M059J (cell line): ENCODE measurements at places on chromosomes 7 and 10.

DNA sequence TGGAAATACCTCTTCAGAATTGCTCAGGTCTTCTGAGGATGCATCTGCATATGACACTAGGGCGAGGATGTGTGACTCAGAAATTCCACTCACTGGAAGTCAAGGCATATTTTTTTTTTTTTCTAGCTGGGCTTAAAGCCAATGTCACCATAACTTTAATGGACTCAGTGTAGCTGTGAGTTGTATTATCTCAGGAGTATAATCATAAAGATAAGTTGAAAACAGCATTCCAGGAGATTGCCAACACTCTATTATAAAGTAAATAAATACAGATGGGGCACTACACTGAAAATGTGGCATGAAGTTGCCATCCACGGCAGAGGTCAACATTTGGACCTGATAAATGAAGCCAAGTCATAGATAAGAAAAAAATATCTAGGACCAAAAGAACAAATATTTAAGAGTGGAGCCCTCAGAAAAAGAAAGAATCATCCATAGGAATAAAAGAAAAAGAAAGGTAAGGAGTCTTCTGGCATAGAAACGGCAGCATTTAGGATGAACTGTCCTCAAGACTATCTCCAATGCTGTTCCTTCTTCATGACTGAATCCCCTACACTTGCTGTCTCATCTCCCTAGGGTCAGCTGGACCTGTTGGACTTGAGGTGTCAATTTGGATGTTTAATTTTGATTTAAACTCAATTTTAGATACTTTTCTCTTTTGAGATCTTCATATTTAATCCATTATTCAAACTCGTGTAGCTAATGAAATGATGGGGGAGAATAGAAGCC is 72.9 kb upstream of the CAV2 start:
- DNase-seq, result peak; percentile 98

GRCh38 chr10:126092366-126093215 is 196.2 kb downstream of the FANK1 start:
- peak; percentile 85 for DNase-seq

- no peak for DNase-seq
These were observed 41.2 kb downstream of the TACR2 start for GRCh38 chr10:69375307-69376151.

GRCh38 chr7:22633286-22633953 is 93.6 kb upstream of the IL6 start:
- no peak for DNase-seq

DNA sequence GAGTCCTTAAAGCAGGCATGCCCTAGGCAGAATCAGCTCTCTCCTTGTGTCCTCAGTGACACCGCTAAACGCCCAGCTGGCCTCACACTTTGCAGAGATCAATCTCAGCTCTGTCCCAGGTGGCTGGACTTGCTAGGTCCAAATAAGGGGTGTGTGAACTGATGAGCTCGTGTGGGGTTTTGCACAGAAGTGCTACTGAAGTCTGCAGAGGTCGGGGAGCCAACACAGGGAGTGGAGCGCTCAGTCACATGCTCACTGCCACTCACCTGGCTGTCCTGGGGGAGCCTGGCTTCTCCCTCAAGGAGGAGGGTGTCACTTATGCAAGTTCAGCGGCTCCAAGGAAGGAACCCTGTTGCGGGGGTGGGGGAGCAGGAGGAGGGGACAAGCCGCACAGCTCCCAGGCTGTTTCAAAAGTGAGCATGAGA is 2.0 kb downstream of the ELN start:
- peak; percentile 41 for DNase-seq

GRCh38 chr10:123663522-123663921 is 2.6 kb upstream of the GPR26 start:
- no peak for DNase-seq

GRCh38 chr10:74677951-74678350 is 148.4 kb upstream of the KAT6B start:
- no peak for DNase-seq

DNA sequence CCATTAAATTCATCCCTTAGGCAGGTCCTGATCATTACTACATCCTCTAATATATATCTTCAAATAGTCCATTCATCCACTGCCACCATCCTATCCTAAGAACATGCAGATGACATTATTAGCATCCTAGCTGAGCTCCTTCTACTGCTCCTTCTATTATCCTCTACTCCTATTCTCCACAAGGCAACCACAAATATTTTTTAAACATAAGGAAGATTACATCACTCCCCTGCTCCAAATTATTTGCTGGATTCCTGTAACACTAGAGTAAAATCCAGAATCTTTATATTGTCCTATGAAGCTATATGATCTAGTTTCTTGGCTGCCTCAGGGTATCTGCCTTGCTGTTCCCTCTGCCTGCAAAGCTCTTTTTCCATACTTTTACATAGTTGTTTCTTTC is 176.3 kb upstream of the SLC26A5 start:
- no peak for DNase-seq

DNA sequence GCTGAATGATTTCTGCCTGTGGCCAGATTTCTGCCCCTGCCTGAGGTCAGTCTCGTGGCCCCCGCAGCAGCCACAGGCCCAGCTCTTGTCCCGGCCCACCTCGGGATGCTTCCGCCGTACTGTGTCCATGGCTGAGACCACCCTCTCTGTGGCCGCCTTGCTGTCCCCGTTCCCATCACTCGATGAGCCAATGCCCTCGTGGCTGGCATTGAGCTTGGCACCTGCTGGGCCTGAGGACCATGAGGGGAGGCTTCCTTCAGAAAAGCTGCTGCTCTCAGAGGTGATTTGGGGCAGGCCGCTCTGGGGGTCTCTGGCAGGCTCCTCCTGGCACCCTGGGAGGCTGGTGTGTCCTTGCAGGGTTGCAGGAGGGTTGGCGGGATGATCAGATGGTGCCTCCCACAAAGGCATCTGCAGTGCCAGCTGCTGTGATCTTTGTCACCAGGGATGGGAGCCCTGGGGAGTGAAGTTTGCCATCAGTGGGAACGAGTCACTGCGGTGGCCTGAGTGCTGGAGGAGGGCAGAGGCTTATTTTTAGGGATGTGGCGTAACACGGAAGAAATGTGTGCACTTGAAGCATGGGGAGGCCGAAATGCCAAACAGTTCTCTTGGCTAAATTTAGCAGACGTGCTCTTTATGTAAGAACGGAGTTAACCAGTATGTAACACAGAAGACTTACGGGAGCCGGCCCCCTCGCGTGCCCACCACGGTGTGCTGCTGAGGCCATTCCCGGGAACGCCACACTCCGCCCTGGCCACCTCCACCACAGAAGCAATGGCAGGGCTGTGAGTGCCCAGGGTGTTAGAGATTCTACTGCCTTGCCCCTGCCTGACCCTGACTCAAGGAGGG is 47.7 kb downstream of the VIPR2 start:
- DNase-seq, result no peak

DNA sequence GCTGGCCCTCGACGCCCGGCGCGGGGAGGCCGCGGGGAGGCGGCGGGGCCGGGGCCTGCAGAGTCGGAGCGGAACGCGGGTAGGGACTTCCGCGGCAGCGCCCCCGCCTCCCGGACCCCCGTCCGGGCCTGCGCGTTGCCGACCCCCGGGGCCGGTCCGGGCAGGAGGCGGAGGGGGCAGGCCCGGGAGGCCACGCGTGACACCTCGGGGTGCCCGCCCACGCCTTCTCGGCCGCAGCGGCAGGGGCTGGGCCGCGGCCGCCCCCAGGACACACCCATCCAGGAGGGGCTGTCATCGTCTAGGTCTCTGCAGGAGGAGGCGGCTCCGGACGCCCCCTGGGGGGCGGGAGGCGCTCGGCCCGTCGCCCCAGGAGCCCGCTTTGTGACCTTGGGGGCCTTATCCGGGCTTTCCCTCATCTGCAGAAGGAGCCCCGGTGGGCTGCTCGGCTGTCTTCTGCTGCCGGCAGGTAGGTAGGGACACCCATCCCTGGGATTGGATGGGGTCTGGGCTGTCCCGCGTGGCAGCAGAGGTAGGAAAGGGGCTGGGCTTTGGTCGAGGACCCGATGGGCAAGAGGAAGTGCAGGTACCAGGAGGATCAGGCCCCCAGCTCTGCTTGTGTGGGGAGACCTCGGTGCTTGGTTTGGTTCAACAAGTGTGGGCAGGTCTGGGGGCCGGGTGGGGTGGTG is 569 bp downstream of the ZNF316 start:
- DNase-seq, result peak; percentile 29

GRCh38 chr10:74249865-74250264 is 98.8 kb downstream of the ADK start:
- no peak for DNase-seq

DNA sequence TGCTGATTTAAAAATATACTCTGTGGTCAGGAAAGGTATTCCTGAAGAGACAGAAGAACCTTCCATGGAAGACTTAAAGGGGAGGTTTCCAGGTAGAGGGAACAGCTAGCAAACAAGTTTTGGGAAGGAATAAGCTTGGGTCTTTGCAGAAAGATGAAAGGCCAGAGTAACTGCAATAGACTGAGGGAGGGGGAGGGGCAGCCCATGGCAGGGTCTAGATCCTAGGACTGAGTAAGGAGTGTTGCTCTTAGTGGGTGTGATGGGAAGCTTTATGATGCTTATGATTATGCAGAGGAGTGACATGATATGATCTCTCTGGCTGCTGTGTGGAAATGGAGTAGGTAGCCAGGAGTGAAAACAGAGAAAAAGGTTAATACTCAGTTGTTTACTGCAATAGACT is 90.0 kb upstream of the FEZF1 start:
- DNase-seq, result no peak

DNA sequence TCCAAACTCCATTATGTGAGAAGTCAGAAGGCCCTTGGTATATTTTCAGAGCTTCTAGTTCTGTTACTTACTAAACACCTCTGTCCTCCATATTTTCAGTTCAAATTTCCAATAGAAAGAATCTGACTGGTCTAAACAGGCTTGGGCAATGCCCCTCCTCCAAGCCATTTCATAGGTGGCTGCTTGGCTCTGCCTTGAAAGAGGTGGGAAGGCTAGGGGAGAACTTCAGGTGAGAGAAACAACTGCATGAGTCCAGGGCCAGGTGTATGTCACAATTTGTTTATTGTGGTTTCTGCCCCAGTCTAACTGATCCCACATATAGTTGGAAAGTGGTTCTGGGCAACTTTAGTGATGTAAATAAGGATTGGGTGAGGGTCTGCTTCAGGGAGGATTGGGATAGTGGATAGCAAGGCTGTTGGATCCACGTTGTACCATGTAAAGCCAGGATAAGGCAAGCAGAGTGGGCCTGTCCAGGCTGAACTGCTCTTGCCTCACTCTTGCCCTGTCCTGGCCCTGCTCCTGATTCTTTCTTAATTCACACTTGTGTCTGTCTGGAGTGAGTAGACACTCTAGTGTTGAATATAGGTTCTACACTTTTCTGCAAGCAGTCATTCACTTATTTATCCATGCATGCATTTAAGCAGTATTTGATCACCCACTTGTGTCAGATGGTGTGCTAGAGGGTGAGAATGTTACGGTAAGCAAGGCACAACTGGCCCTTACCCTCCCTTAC is 67.5 kb upstream of the COMTD1 start:
- DNase-seq, result no peak

- DNase-seq, result no peak
These were observed 98.3 kb upstream of the CTBP2 start for GRCh38 chr10:125258676-125259075.

- DNase-seq, result peak; percentile 93
These were observed 135.8 kb downstream of the ARID5B start for GRCh38 chr10:62037166-62037831.

GRCh38 chr10:43253461-43254198 is 13.2 kb downstream of the RASGEF1A start:
- DNase-seq, result no peak

GRCh38 chr10:74728225-74728624 is 98.2 kb upstream of the KAT6B start:
- peak; percentile 72 for DNase-seq

- DNase-seq, result peak; percentile 78
These were observed 14.6 kb upstream of the FAM180A start for GRCh38 chr7:135763261-135763660.

DNA sequence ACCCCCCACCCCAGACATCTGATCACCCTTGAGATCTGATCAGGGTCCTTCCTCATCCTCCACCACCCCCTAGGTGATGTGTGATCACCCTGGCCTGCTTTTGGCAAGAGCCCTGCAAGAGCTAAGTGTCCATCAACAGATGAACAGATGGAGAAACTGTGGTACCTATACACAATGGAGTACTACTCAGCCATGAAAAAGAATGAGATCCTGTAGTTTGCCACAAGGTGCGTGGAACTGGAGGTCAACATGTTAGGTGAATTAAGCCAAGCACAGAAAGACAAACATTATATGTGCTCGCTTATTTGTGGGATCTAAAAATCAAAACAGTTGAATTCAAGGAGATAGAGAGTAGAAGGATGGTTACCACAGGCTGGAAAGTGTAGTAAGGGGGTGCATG is 209.1 kb downstream of the USP6NL start:
- DNase-seq, result no peak

GRCh38 chr7:86629-87028 is 105.7 kb upstream of the FAM20C start:
- no peak for DNase-seq

DNA sequence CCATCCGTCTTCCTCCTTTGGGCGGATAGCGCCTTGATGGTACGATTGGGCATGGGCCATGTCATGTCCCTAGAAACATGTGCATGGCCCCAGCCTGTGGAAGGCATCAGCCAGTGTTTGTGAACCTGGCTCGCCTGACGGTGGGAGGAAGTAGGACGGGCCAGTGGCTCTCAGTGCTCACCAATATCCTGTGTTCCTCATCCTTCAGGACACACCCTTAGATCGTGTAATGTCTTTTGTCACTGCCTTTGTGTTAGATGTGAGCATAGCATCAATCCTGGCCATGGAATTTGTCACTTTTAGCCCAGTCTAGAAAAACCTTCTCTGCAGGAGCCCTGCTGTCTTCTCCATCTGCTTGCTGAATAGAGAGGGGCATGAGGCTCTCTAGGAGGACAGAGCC is 77.6 kb downstream of the PFKFB3 start:
- DNase-seq, result no peak

DNA sequence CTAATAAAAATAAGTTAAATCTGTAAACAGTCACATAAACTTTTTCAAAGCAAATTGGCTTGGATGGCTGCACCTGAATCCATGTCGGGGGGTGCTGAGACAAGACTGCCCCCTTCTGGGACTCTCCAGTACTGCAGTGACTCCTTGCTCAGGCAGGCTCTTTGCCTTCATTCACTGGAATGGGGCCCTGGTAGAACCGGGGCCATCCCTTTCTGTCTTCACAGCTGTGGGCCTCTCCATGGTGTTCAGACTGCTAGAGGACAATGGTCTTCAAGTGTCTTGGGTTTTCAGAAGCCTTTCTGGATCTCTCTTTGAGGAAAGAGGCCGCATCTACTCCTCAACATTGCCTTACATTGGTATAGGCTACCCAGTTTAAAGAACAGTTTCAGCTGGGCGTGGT is 16.1 kb upstream of the IMPDH1 start:
- peak; percentile 57 for DNase-seq
